ENCODE measurements at places on chromosomes 4 and X.

DNA sequence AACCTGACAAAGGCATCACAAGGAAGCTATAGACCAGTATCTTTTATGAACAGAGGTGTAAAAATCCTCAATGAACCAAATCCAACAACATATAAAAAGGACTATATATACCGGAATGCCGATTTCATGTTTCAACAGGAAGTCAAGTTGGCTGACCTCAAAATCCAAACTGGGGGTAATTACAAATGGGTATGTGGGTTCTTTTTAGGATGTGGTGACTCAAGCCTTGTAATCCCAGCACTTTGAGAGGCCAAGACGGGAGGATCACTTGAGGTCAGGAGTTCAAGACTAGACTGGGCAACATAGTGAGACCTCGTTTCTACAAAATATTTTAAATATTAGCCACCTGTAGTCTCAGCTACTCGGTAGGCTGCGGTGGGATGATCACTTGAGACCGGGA, 10.4 kb downstream of the PRSS48 start:
- DNase-seq, result no peak

- DNase-seq, result no peak
Observed at GRCh38 chrX:152405561-152405960, 45.6 kb downstream of the GABRA3 start.

DNA sequence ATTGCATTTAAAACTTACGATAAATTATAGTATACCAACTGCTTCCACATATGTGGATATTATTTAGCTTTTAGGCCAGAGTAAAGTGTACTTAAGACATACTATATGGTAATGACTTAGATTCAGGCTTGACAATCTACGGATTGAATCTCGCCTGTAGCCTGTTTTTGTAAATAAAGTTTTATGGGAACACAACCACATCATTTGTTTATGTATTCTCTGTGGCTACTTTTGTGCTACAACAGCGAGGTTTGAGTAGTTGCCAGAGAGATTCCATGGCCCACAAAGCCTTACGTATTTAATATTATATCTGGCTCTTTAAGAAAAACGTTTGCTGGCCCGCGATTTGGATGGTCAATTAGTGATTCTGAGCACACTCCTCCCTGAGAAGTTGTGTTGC, 37.6 kb downstream of the HHIP start:
- DNase-seq, result no peak

GRCh38 chr4:168849997-168850396, 160.1 kb downstream of the CBR4 start:
- no peak for DNase-seq

DNA sequence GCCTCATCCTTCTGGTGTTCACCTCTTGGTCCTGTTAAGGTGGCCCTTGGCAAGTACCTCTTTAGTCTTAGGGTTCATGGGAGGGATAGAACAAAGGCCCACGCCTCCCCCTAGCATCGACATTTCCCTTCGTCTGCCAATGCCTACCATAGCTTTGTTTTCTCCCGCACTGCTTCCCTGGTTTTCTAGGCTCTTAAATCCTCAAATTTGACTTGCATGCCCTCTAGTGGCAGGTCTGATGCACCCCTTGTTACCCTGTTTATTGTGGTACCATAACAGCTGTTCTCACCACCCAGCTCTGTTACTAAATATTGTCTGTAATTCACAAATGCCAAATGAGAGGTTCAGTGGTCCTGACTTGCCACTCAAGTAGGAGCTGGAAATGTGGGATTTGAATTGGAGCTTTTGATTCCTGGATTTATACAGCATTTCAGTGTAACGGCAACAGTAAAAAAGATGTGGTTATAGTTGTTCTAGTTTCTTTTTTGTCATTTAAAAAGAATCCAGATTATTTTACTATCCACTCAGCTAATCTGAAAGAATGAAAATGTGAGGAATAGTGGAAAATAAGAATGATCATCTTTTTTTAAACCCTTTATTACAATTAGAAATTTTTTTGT, 100.1 kb downstream of the REPS2 start:
- peak; percentile 8 for DNase-seq

- no peak for DNase-seq
Observed at GRCh38 chr4:25163196-25163595, 2.9 kb upstream of the SEPSECS start.

DNA sequence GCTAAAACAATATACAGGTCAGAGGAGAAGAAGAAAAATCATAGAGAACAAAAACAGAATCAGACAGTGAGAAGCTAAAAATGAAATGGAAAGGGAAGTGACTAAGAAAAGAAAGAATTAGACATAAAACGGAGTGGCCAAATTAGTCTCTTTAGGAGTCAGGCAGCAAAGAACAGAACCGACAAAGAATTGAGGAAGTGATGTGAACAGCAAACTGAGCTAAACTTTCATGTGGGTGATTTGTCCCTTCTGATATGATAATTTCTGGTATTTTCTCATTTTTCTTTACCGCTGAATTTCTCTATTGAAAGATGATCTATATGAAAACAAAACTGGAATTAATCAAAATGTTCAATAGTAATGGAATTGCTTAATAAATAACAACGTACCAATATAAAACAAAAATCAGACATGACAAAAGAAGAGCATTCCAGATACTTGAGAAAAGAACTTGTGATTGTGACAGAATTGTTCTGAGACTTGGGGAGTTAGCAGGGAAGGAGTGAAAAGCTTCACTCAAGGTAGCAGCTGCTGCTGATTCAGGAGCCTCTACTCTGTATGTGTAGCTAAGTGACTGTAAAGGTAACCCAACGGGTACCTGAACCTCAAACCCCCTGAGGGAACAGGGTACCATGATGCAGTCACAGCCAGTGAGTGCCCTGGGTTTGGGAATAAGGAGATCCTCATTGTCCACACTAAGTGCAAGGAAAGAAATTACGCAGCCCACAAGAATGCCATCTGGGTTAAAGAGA, 8.8 kb downstream of the TAPT1 start:
- no peak for DNase-seq

GRCh38 chr4:6415031-6415705, 57.2 kb downstream of the PPP2R2C start:
- DNase-seq, result no peak

DNA sequence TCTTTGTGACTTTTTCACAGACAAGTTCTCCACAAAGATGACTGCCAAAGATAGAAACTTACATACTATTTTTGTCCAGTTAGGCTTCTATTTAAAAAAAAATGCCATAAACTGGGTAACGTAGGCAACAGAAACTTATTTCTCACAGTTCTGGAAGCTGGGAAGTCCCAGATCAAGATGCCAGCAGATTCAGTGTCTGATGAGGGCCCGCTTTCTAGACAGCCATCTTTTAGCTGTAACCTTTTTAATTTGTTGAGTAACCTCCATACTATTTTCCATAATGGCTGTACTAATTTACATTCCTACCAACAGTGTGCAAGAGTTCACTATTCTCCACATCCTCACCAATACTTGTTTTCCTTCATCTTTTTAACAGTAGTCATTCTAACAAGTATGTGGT, 55.5 kb downstream of the ARHGEF38 start:
- DNase-seq, result no peak

- DNase-seq, result no peak
Observed at GRCh38 chrX:76454456-76454927, 27.0 kb downstream of the MAGEE1 start.

DNA sequence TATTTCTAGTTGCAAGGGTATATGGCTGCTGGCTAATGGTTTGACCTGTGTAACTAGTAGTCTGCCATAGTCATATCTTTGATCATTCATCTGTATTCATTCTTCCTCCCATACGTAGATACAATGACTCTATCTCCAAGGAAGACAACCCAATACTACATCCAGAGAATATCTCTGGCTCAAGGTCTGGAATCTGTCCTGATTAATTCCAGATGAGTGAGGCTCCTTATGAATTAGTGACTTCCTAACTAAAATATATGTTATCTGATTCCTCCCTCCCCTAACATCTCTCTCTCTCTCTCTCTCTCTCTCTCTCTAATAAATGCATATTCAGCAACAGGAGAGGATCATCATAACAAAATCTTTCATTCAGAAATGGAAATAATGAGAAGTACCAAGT, 641.5 kb downstream of the FAT4 start:
- DNase-seq, result no peak

- no peak for DNase-seq
Observed at GRCh38 chr4:42101446-42101975, 50.9 kb downstream of the BEND4 start.

DNA sequence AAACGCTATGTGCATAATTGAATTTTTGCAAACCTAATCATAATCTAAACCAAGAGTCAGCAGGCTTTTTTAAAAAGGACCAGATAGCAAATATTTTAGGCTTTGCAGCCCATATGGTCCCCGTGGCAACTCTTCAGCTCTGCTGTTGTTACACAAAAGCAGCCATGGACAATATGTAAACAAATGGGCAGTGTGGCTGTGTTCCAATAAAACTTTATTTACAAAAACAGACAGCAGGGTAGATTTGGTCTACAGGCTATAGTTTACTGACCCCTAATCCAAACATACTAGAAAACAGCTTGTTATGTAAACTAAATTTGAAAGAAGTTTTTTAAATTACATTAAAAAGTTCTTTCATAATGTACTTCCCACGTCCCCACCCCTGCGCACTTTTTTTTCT, 53.1 kb downstream of the FUNDC1 start:
- no peak for DNase-seq

DNA sequence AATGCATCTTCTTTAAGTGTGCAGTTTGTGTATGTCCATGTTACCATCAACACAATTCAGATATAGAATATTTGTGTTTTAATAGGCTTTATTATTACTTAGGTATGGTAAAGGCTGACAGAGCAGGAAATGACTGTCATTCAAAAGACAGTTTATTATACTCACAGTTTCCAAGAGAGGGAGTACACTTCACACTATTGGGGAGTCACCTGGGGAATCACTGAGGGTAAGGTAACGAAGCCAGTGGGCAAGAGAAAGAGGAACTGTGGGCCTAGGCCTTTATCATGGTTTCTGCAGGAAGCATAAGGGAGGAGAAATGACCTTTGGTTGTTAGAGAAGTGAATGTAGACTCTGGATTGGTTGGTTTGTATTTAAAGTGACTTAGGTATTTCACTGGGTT, 235.1 kb upstream of the HCCS start:
- no peak for DNase-seq

Data from stimulated activated CD8-positive, alpha-beta memory T cell treated with anti-CD3 and anti-CD28 coated beads, Interleukin-4, amount 100 ng/mL, for 24 hours (primary cell).